Type B pancreatic cell (in vitro differentiated cells): ENCODE measurements at places on chromosomes 2 and 18. TPM values are rescaled to one million over a fixed set of nuclear protein-coding genes. Genes with fewer than 3 reads are reported as not detected.

GREB1L gene
- total RNA-seq = 3.6 and 6.5 TPM in 2 replicates

DNA sequence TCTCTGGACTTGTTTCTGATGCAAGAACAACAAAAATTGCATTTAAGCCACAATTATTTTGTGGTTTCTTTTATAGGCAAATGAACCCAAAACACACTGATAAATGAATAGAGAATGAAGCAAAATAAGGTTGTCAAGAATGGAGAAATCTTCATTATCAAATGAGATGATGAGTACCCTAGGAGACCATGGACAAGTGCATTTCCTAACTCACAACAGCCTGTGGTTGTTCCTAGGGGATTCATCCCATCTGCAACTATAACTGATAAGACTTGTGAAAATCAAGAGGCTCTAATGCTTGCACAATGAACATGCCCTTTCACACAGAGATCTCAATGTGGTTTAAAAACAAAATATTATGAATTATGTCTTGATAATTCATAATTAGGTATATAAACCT is 159.9 kb downstream of the PDE1A start:
- H3K36me3 ChIP-seq = no peaks in the 10 kb centered on the region
- no peak overlapping the region for H3K27ac ChIP-seq
- no peaks in the 10 kb centered on the region for H3K4me1 ChIP-seq
- no peak overlapping the region for H3K4me3 ChIP-seq

DNA sequence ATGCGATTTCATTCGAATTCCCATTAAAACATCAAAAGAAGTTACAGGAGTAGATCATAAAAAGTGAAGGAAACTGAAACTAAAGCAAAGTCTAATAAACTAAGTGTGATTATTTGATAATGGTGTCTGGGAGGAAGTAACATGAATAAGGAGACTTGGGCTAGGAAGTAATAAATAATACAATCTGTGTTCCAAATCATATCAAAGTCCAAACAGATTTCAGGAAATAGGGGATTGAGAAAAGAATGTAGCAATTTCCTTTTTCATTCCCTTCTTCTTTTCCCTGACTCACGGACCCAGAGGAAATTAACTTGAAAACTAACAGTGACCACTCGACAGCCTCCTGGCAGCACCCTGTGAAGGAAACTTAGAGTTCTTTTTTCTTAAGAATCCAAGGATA is 758.4 kb upstream of the GCFC2 start:
- no peaks in the 10 kb centered on the region for H3K36me3 ChIP-seq
- no peak overlapping the region for H3K4me3 ChIP-seq
- H3K4me1 ChIP-seq = no peaks in the 10 kb centered on the region
- H3K27ac ChIP-seq = no peak overlapping the region
- no peaks in the 10 kb centered on the region for H3K27me3 ChIP-seq

- no peaks in the 10 kb centered on the region for H3K36me3 ChIP-seq
- peaks cover 38% of the 10 kb centered on the region for H3K4me1 ChIP-seq
- peak; percentile 36 for DNase-seq
- H3K4me3 ChIP-seq = no peak overlapping the region
- no peak overlapping the region for H3K27ac ChIP-seq
Observed at GRCh38 chr2:86301009-86301408, 36.4 kb downstream of the REEP1 start.

- H3K27me3 ChIP-seq = no peaks in the 10 kb centered on the region
- no peaks in the 10 kb centered on the region for H3K4me1 ChIP-seq
- H3K36me3 ChIP-seq = no peaks in the 10 kb centered on the region
- H3K4me3 ChIP-seq = no peak overlapping the region
- no peak for DNase-seq
Observed at GRCh38 chr18:32360682-32361345, 109.9 kb downstream of the GAREM1 start.

CCDC85A gene
- total RNA-seq = 2.1 and 5.4 TPM in 2 replicates

GRCh38 chr18:8556424-8556823 is 52.8 kb upstream of the RAB12 start:
- no peaks in the 10 kb centered on the region for H3K4me1 ChIP-seq
- H3K27ac ChIP-seq = no peak overlapping the region
- H3K36me3 ChIP-seq = no peaks in the 10 kb centered on the region
- no peak overlapping the region for H3K4me3 ChIP-seq
- no peak for DNase-seq

GRCh38 chr2:223619486-223620129 is 17.4 kb upstream of the SCG2 start:
- peaks cover 44% of the 10 kb centered on the region for H3K27me3 ChIP-seq
- peaks cover 5% of the 10 kb centered on the region for H3K4me1 ChIP-seq
- DNase-seq = no peak

DNA sequence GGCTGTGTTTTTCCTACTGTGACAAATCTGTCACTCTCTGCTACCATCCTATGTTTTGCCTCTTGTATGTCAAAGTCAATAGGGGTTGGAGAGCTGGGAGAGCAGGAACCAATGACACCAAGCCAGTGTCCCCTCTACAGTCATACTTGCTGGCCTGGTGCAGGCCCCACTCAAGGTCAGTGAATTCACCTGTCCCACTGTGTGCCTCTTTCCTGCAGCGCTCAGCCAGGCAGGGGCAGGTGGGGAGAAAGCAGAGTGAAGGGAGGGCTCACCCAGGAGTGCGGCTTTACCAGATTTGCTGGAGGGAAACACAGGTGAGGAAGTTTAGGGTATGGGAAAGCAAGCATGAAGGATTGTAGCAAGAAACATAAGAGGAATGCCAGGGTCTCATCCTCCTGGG is 114.5 kb downstream of the GYPC start:
- H3K4me3 ChIP-seq = no peak overlapping the region
- peaks cover 48% of the 10 kb centered on the region for H3K27me3 ChIP-seq
- H3K36me3 ChIP-seq = no peaks in the 10 kb centered on the region
- no peak overlapping the region for H3K27ac ChIP-seq
- H3K4me1 ChIP-seq = peaks cover 4% of the 10 kb centered on the region

DNA sequence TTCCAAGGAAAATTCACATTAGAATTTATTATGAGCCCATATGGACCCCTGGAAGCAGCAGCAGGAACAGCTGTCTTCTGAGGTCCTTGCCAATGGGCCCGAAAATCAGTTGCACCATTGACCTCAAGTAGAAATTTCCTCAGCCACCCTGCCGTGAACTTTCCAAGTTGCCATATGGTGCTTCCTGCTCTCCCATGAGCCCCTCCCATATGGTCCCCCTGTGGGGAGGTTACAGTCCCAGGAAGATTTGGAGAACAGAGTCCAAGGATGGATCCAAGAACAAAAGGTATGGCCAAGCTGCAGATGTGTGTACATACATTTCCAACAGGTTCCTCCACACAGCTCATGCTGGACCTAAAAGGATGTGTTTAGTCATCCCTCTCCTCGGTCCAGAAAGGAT is 34.6 kb downstream of the DIPK1C start:
- H3K27me3 ChIP-seq = peaks cover 44% of the 10 kb centered on the region
- H3K4me3 ChIP-seq = no peak overlapping the region
- H3K36me3 ChIP-seq = no peaks in the 10 kb centered on the region
- no peak for DNase-seq
